NK-92 treated with Interleukin-12 subunit alpha and Interleukin-12 subunit beta, amount 100 ng/mL, for 24 hours (cell line): ENCODE measurements at places on chromosomes 7 and 10.

DNA sequence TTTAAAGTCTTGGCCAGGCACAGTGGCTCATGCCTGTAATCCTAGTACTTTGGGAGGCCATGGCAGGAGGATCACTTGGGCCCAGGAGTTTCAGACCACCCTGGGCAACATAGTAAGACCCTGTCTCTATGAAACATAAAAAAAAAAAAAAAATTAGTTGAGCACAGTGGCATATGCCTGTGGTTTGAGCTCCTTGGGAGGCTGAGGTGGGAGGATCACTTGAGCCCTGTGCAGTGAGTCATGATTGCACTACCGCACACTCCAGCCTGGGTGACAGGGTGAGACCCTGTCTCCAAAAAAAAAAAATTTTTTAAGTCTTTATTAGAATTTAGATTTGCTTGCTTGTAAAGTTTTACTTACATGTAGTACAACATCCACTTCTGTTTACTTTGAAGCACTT lies 14.0 kb downstream of the WNT2 start:
- DNase-seq: no peak

- DNase-seq: no peak
Measured at GRCh38 chr10:121851786-121852185, 76.0 kb downstream of the ATE1 start.

GRCh38 chr7:158428131-158428836 lies 159.3 kb downstream of the PTPRN2 start:
- DNase-seq: no peak

GRCh38 chr10:35211390-35211789 lies 84.7 kb downstream of the CREM start:
- DNase-seq: no peak

DNA sequence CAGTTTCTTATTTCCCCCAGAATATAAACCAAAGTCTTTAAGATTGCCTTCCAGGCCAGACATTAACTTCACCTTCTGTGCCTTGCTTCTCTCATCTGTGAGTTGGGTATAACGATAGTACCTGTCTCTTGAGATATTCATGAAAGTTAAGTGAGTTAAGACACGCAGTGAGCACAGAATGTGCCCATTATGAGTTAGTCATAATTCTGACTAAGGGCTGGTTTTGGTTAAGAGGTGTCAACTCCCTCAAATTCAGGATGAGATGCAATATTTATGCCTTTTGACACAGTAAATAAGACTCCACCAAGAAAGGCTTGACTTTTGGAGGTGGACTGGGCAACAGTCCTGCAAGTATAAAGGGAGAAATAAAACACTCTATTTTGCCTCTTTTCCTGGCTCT lies 528.7 kb upstream of the IGFBP3 start:
- no peak for DNase-seq

DNA sequence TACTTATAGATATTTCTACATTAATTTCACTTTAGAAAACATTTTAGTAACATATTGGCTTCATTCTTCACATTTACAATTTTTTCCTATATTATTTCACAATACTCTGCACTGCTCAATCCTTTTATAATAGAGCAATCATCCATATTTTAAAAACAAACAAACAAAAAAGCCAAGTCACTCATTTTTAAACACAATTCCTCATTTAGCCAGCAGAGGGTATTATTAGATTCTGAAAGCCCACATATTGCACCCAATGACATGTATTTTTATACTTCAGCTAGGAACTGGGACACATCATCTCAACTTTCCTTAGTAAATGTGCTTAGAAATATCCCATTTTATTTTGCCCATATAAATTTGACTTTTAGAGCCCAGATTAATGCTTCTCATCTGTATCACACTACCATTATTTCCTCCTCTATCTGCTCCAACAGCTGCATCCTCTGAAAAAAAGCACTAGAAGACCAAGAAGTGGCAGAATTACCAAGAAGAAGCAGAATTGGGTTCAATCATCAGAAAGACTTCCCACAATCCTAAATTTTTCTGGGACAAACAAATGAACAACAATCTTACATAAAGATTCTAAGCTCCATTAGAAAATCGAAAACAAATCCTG lies 29.5 kb downstream of the CTNNA3 start:
- DNase-seq: no peak

- no peak for DNase-seq
Measured at GRCh38 chr7:2903682-2904162, 59.6 kb upstream of the GNA12 start.

DNA sequence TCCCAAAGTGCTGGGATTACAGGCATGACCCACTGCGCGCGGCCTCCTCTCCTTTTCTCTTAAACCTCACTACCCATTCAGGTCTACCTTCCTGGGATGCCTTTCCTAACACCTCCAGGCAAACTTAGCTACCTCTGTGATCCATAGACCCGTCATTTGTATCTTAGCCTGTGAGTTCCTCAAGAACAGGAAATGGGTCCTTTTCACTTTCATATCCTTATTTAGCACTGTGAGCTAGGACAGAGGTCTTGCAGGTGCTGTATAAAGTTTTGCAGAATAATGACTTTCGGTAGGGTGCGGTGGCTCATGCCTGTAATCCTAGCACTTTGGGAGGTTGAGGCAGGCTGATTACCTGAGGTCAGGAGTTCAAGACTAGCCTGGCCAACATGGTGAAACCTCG lies 215.7 kb downstream of the RELN start:
- no peak for DNase-seq

DNA sequence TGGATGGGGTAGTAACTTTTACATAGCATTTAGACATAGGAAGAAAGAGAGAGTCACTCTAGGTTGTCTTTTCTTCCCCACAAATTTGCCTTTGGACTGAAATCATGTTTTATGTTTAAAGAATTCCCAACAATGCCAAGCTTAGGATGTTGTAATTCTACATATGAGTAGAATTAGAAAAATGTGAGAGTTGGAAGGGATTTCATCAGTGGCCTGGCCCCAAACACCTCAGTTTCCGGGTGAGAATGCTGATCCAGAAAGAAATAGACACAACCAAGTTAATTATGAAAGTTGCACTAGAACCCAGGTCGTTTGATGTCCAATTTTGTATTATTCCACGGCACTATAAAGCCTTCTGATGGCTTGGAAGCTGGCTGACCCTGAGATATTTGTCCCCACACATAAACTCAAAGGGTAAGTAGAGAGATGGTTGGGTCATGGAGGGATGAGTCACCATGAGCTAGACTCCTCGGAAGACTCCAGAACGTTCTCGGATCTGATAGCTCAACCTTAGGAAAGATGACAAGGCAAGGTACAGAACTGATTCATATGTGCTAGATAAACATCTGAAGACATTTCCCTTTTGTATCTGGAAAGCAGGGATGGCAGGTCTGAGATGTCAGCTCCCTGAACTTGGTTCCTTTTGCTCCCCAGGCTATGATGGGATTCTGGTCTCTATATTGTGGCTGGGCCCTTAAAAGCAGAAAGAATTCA lies 48.8 kb upstream of the SLC35B4 start:
- DNase-seq: no peak

DNA sequence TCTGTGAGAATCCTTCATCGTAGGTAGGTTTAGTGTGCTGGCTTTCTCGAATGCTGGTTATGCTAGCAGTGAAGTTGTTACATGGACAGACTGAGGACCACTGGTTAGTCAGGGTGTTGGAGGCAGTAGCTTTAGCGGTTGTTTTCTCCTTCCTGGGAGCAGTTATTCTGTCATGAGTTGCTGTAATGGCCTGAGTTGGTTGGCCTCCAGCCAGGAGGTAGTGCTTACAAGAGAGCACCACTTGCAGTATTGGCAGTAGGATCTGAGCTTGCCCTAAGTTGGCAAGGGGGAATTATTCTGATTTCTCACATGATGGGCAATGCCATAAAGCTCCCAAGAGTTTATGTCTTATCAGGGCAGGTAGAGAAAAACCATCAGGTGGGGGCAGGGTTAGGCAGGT lies 58.0 kb downstream of the IPMK start:
- DNase-seq: no peak

GRCh38 chr7:75808106-75808505 lies 5.5 kb downstream of the CCL24 start:
- DNase-seq: no peak

- DNase-seq: no peak
Measured at GRCh38 chr10:97482381-97482780, 15.8 kb downstream of the MMS19 start.

DNA sequence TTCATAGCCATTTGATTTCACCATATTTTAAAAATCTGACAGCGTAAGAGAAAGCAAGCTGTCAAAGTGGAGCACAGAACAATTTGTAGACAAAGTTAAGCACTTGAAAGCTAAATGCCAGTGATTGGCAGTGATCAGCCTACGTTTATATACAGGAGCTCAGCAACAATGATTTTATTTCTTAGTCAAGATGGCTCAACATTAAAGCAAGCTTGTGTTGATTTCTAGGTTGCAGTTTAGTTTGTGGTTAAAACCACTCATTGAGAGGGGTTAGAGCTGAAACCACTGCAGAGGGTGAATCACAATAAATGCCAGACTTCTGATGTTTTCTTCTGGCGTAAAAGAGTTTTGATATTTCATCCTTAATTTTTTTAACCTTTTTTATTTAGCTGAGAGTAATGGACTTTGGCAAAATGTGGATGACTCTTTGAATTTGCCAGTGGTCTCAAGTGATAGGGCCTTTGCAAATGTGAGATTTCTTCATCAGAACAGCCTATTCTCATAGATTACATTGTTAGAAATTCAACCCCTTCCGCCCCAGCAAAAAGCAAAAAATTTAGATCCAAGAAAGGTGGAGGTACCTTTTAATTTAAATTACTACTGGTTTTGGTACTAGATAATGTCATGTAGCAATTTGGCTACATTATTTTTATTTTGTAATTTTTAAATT lies 73.8 kb downstream of the SHOC2 start:
- no peak for DNase-seq

GRCh38 chr7:116499168-116500077 lies at the start of gene CAV2:
Gene CAV2 (plus strand): TSS chr7:116499738. CDS start chr7:116499782, 44 bp downstream.
- DNase-seq: no peak

GRCh38 chr7:94176694-94177200 lies 172.6 kb upstream of the BET1 start:
- no peak for DNase-seq

DNA sequence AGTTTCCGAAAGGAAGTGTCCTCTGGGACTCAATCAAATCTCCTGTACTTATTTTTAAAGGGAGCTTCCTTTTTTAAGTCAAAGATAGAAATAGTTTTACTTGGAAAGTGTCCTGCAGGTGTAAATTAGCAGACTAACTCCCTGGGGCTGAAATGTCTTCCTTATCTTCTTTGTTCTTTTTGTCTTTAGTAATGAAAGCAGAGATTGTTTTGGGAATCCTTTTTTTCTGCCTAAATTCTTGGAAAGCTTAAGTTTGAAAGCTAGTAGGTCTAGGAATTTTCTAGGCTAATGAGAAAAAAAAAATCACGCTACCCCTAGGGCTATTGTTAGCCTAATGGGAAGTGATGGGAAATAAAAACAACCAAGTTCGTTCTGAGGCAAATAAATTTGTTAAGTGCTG lies 139.1 kb upstream of the CSTF2T start:
- DNase-seq: no peak

- no peak for DNase-seq
Measured at GRCh38 chr7:77504951-77505350, 32.1 kb upstream of the PTPN12 start.

GRCh38 chr7:81404669-81405068 lies 365.2 kb downstream of the HGF start:
- DNase-seq: no peak

GRCh38 chr10:110783509-110784107 lies 88.1 kb upstream of the PDCD4 start:
- no peak for DNase-seq

- no peak for DNase-seq
Measured at GRCh38 chr7:155466142-155466813, 8.3 kb downstream of the EN2 start.

- DNase-seq: no peak
Measured at GRCh38 chr7:71096351-71096750, 35.6 kb upstream of the GALNT17 start.

DNA sequence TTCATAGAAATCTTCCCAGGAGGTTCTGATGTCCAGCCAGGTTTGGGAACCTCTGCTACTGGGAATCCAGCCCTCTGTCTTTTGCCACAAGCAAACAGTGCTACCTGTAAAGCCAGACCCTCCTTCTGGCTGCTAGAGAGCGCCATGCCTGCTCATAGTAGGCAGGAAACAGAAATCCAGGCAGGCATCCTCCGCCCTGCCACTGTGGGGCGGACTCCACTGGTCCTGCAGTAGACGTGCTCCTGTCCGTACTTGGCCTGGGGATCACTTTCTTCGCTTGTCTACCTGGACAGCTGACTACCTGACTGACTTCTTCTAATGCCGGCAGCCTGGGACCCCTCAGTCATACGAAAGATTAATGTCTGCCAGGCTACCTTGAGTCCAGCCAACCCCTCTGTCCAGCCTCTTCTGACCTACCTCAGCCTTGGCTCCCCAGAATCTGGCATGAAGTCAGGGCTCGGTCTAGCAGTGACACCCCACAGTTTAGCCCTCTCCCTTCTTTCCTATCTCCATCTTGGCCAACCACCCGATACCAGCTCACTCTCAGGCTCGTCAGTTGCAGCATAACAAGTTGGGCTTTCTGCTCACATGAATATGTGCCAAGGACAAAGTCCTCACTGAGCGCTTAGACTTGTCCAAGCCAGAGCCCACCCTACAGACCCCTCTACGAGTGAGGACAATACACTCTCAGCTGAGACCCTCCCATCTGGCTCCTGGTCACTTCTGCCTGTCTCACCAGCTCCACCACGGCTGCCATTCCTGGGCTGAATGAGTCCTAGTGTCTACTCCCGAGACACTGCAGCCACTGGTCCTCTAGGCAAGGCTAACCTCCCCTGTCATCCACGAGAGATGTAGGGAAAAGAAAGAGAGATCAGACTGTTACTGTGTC lies 43.9 kb upstream of the OPALIN start:
- DNase-seq: no peak

DNA sequence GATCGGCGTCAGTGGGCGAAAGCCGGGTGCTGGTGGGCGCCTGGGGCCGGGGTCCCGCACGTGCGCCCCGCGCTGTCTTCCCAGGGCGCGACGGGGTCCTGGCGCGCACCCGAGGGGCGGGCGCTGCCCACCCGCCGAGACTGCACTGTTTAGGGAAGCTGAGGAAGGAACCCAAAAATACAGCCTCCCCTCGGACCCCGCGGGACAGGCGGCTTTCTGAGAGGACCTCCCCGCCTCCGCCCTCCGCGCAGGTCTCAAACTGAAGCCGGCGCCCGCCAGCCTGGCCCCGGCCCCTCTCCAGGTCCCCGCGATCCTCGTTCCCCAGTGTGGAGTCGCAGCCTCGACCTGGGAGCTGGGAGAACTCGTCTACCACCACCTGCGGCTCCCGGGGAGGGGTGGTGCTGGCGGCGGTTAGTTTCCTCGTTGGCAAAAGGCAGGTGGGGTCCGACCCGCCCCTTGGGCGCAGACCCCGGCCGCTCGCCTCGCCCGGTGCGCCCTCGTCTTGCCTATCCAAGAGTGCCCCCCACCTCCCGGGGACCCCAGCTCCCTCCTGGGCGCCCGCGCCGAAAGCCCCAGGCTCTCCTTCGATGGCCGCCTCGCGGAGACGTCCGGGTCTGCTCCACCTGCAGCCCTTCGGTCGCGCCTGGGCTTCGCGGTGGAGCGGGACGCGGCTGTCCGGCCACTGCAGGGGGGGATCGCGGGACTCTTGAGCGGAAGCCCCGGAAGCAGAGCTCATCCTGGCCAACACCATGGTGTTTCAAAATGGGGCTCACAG lies 1.1 kb downstream of the EGFR start:
- DNase-seq: no peak

GRCh38 chr10:21888959-21889358 lies 114.6 kb downstream of the DNAJC1 start:
- peak; percentile 14 for DNase-seq

GRCh38 chr10:60629332-60629731 lies 148.9 kb upstream of the CDK1 start:
- no peak for DNase-seq
